ENCODE measurements at places on chromosomes 12 and 14.

DNA sequence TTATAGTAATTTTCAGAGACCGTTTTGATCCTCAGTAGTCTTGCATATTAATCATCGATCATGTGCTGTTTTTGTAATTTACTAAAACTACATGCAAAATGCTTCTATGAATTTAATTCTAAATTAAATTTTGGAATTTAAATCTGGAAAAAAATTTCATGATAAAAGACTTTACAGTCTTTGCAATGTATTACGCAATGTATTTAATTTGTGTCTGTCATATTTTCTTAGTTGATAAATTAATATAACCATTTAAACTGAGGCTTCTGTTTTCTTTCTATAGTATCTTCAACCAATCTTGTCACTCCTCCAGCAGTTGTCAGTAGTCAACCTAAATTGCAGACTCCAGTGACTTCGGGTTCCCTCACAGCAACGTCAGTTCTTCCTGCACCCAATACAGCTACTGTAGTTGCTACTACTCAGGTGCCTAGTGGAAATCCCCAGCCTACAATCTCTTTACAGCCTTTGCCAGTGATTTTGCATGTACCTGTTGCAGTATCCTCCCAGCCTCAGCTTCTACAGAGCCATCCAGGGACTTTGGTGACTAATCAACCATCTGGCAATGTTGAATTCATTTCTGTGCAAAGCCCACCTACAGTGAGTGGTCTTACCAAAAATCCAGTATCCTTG lies 94.8 kb downstream of the ATF7IP start:
- no peak for DNase-seq

GRCh38 chr14:105471297-105471821 lies 3.3 kb upstream of the CRIP2 start:
- no peak for DNase-seq

DNA sequence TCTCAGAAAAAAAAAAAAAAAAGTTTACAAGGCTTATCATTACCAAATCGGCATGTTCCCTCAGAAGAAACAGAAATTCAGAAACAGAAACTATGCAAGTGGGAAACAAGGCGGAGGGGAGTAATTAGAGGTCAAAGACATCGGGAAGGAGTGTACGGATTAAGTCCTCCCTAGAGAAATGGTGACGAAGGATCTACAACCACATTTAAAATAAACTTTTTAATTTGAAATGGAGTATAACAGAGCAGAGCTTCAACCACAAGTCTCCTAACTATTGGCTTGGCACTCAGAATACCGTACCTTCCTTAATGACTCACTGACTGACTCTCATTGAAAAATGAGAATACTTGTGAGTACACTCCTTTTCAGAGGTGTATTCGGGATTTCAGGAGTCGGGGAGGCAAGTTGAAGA lies 908 bp downstream of the ENTPD5 start:
- DNase-seq = peak; percentile 10

DNA sequence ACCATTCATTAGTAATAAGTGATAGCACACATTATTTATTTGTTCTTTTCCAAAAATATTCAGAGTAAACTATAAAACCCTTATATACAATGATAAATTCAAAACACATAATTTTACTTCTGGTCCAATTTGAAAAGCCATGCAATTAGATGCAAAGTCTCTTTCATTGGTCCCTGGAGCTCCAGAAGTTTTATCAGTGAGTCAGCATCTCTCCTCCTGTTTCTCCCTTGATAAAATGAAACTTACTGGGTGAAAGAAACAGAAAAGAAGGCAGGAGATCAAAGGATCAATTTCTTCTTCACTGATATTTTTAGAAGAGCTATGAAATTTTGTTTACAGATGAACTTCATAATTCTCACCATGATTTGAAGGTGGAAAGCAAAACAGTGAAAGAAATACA lies 47.5 kb downstream of the IFNG start:
- no peak for DNase-seq

DNA sequence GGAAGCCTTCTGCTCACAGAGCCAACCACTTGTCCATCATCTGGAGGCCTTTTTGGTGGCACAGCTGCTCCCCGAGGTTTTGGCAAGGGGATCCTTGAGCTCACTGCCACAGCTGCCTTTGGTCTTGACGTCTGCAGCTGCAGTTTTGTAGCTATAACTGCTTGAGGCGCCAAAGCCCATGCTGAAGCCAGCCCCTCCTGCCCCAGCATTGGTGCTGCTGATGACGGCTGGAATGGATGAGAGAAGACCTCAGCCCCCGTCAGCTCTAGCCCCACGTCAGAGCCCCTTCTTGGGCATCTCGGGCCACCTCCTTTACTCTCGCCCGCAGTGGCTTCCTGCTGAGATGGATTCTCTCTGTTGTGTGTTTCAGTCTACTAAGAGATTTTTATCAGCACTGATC lies 12.3 kb upstream of the KRT74 start:
- no peak for DNase-seq

GRCh38 chr12:47881826-47882427 lies 22.9 kb downstream of the VDR start:
- DNase-seq = no peak

GRCh38 chr14:104953896-104954656 lies 24.1 kb downstream of the AHNAK2 start:
- no peak for DNase-seq

GRCh38 chr12:69030321-69030720 lies 97.3 kb upstream of the CPM start:
- DNase-seq = no peak

- no peak for DNase-seq
Measured at GRCh38 chr12:48302161-48302911, 48.4 kb downstream of the ZNF641 start.

GRCh38 chr12:13223941-13224340 lies 27.4 kb downstream of the EMP1 start:
- DNase-seq = no peak

DNA sequence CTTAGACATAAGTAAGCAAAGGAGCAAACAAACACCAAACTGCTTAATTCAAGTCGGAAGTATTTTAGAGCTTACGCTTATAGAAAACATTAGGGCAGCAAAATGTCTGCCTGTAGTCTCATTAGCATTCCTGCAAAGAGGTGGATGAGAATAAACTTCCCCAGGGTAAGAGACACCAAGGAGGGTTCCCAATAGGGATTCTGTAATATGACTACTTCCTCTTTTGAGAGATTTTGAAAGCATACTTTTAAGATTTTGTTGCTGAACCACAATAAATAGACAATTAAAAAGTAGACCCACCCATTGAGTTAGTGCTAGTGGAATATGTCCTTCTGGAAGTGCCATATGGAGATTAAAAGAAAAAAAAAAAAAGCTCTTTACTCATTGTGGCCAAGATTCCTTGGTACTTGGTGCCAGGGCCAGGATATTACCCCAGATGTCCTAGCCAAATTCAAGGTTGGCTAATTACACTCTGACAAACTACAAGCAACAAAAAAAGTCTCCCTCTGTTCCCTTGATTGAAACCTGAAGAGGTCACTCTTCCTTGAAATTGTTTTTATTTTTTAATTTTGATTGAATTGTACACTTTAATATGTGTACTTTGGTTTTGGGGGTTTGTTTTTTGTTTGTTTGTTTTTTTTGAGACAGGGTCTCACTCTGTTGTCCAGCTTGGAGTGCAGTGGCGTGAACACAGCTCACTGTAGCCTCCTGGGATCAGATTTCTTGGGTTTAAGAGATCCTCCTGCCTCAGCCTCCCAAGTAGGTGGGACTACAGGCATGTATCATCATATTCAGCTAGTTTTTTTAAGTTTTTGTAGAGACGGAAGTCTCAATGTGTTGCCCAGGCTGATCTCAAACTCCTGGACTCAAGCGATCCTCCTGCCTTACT lies 8.7 kb downstream of the CLIP1 start:
- no peak for DNase-seq

DNA sequence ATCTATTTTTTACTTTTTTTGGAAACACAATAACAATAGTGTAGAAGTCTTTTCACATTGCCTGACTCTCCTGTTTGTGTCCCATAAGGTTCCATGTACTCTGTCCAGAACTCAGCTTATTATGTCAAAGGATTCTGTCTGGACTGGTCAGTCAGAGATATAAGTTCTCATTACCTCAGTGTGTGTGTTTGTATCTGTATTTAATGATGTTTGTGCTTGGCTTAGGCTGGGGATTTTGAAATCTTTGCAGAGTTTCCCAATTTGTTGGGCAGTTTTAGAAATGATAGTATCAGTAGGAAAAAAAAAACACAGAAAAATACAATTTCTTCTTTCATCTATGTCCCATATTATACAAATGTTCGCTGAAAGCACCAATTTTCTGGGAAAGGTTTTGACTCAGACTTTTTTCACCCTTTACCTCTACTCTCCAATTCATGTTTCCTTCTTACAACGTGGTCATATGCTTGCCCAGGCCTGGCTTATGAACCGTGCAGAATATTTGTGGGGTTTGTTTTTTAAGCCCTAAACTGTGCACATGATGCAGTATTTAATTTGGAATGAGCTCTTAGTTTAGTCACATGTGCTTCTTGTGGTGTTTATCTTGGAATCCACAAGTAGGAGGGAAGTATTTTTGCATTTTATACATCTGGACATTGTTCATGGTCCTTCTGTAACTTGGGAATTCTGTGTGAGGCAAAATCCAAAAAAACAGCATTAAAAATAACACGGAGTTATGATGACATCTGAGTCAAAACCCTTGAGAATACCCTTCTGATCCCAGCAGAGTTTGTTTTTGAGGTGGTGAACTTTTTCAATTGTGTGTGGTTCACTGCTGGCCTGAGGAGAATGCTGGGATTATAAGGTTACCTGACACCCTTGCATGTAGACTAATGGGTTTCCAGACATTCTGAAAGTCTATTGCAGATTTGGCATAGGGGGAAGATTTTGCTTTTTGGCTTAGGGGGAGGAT lies 121.2 kb downstream of the RAD51B start:
- peak; percentile 96 for DNase-seq

GRCh38 chr12:23831739-23832138 lies 117.7 kb downstream of the SOX5 start:
- DNase-seq = no peak
